ENCODE measurements at places on chromosomes 7 and 10.

DNA sequence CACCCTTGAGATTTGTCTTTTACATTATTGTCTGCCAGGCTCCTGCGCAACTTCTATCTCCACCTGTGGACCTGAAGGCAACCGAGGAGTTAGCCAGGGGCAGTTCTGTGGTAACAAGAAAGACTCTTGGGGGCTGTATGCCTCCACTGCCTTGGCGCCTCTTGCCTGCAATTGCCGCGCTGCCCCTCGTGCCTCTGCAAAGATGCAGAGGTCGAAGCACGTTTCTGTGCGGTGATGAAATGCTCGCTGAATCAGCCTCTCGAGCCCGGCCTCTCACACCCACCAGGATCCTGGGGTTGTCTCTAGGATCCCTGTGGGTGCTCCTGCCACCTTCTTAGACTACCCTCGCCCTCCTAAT is 486 bp upstream of the LHFPL3 start:
- no peaks in the 10 kb centered on the region for H3K27me3 ChIP-seq
- H3K36me3 ChIP-seq = no peaks in the 10 kb centered on the region
- H3K27ac ChIP-seq = no peak overlapping the region
- no peak overlapping the region for H3K4me3 ChIP-seq
- no peak for DNase-seq

GRCh38 chr10:124602646-124603365 is 141.2 kb downstream of the LHPP start:
- DNase-seq = no peak
- H3K36me3 ChIP-seq = no peaks in the 10 kb centered on the region
- H3K27me3 ChIP-seq = no peaks in the 10 kb centered on the region
- no peak overlapping the region for H3K4me3 ChIP-seq
- no peaks in the 10 kb centered on the region for H3K4me1 ChIP-seq

DNA sequence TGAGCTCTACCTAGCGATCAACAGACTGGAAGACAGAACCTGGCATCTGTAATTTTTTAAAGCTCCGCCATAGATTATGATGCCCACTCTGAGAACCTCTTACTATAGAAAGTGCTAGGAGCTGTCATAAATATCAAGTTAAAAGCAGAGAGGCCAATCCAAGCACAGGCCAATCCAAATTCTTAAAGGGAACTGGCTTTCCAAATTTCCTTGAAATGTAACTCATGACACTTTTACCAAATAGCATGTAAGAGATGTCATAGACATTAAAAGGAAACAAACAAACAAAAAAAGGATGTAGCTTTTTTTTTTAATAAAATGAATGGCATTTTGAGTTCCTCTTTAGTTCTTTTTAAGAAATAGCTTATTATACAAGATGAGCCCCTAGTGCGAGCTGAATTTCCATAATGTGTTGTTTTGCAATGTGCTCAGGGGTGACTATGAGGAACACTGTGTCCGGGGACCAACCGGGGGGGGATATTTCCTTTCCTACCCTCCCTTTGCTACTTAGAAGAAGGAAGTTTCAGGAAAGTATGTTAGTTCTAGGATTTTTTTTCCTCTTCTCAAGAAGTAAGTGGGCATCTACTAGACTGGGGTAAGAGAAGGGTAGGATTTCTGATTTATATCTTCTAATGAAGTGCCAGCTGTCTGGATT is 23.7 kb upstream of the MRC1 start:
- no peak for DNase-seq
- no peak overlapping the region for H3K27ac ChIP-seq
- no peaks in the 10 kb centered on the region for H3K36me3 ChIP-seq

DNA sequence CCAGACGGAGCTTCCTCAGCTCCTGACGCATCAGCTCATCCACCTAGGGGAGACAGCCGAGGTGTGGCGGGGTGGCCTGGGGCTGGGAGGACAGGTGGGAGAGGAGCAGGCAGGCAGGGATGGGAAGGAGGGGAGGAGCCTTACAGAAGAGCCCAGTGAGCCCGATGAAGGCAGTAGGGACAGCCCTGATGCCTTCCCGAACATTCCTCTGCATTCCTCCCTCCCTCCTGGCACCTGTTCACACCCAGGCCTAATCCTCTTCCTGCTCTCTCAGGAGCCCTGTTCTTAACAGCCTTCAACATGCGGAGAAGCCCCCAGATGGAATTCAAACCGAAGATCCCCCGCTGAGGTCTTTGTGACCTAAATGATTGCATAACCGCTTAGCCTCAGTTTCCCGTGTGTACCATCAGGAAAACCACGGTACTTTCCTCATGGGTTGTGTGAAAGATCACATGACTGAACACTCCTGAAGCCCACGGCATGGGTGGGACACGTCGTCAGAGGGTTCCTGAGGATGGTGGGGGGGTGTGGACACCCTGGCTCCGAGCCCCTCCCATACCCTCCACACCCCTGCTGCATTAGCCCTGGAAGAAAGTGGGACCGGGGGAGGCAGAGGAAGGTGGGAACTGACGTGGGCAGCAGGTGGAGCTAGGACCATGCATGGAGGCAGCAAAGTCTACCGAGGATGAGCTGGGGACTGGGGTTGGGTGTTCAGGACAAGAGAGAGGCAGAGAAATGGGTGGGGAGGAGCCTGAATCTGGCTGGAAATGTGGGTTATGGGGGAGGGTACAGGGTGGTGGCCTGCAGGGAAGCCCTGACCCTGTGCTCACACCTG is 8.8 kb upstream of the ASB10 start:
- H3K4me3 ChIP-seq = no peak overlapping the region
- no peak overlapping the region for H3K27ac ChIP-seq
- H3K27me3 ChIP-seq = peaks cover 3% of the 10 kb centered on the region
- H3K4me1 ChIP-seq = no peaks in the 10 kb centered on the region

DNA sequence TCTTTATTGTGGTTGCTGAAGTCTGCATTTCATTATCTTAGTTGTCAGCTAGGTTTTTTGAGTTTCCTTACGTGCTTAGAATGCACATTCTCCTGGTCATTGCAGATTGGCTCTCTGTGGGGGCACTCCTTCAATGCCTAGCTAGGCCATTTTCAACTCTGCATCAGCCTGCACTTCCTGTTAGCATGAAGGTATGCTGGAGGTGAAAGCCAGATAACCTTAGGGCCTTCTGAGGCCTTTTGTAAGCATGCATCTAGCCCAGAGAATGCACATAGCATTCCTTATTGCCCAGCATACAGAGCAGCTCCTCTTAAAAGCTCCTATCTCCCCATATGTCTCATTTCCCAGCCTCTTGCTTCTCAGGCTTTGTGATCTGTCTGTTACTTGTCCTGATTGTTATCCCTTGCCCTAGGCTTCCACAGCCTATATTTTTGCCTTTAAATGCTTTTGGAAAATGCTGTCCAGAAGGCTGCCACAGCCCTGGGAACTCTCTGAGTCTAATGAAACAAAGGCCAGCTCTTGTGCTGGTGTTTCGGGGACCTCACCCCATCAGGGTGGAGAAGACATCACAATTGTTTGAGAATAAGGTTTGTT is 108.1 kb upstream of the IGFBP3 start:
- no peaks in the 10 kb centered on the region for H3K36me3 ChIP-seq
- no peak overlapping the region for H3K4me3 ChIP-seq
- H3K27me3 ChIP-seq = no peaks in the 10 kb centered on the region
- DNase-seq = peak; percentile 51
